ENCODE measurements at places on chromosomes 5 and 9.

- peak; percentile 13 for DNase-seq
These were observed 7.3 kb downstream of the CDC14B start for GRCh38 chr9:96612105-96612965.

- no peak for DNase-seq
These were observed 41.3 kb downstream of the UGCG start for GRCh38 chr9:111937781-111938426.

DNA sequence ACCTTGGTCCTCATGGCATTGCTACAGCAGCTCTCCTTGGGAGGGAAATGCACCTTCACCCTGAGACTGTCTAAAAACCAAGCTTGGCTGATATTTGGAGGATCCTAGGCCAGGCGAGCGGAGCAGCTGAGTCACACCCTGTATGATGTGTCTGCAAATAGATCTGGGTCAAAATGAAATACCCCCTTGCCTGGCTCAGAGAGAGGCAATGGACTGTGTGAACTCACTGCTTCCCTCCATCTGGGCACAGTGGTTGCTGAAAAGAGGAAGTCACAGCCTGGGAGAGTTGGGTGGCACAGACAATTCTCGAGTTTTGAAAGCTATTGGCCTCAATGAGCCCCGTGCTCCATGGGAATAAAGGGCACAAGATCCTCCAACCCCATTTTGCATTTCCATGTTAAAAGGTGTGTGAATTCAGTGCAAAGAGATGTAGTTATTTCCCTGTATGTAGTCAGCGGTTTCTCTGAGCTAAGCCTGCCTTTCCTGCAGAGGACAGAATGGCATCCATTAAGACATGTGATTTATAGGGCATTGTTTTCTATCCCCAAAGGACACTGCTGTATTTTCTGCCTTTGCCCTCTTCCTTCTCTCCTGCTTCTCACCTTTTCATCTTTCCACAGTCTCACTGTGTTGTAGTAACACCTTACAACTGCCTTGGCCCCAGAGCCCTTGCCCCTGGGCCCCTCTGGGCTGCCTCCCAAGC is 177.2 kb downstream of the GADD45G start:
- no peak for DNase-seq

DNA sequence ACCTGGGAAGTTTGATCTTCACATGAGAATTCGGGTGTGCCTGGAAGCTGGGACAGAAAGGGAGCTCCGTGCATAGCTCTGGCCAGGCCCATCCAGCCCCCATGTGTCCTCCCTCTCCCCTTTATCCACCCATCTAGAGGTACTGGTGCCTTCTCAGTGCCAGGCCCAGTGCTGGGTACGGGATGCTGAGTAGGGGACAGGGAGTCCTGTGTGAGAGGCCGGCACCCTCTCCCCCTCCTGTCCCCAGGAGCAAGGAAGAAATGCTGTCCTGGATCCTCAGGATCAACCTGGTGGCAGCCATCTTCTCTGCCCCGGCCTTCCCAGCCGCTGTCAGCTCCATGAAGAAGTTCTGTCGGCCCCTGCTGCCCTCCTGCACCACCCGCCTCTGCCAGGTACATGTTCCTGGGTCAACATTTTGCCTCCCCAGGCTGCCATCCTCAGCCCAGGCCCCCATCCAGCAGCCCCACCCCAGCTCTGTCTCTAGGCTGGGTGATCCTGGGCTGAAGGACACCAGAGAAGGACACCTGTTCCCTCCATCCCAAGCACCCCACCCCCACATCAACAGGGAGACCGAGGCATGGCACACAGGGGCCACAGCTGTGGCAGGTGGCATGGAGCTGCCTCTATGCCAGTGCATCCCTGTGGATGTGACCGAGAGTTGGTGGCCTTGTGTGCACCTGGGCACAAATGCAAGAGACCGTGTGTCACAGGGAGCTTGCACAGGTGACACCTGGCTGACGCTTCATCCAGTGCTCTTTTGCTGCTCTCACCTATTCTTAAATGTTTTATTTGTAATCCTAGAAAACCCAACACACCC is 43.0 kb downstream of the PSD2 start:
- DNase-seq: no peak
